ENCODE measurements at places on chromosomes 16 and 17. TPM values are rescaled to one million over a fixed set of nuclear protein-coding genes. Genes with fewer than 3 reads are reported as not detected.

The NLRC3 gene
- 2.1 TPM for polyA plus RNA-seq

The ZNF598 gene
- polyA plus RNA-seq, result 15.8 TPM

The WFIKKN2 gene
- 0.71 TPM for polyA plus RNA-seq

The CRHR1 gene
- polyA plus RNA-seq, result 0.47 TPM

DNA sequence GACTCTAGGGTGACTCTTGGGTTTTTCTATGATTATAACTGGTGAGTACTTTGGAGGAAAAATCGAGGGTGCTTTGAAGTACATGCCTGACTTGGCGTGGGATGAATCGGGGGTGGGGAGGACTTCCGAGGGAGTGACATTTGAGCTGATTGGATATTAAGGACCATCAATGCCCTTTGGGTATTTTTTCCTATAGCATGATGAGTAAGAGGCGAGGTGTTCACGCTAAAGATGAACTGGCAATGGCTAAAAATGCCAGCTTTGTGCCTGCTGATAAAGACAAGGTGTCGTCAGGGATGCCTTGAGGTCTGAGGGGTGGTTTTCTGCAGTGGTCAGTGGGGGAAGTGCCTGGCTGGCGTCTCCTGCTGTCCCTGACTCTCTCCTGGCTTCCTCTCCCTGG lies 25.3 kb downstream of the USP43 start:
- DNase-seq, result no peak

GRCh38 chr16:48609652-48610029 lies 339 bp downstream of the N4BP1 start:
- peak; percentile 44 for DNase-seq

DNA sequence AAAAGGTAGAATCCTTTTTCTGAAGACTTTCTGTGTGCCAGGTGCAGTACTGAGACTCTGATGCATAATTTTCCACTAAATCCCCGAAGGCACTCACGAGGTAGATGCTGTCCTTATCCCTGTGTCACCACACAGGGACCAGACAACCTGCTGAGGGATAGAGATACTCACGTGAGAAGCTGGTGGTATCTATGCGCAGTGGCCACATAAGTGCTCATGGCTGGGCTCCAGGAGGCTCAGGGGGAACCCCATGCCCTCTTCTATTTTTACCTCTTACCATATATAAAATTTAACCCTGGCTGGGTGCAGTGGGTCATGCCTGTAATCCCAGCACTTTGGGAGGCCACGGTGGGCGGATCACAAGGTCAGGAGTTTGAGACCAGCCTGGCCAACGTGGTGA lies 38.3 kb downstream of the NT5M start:
- DNase-seq, result no peak

- DNase-seq, result no peak
Measured at GRCh38 chr17:79715943-79716797, 14.6 kb upstream of the ENPP7 start.

- DNase-seq, result no peak
Measured at GRCh38 chr17:79947351-79948031, 88.2 kb downstream of the TBC1D16 start.

DNA sequence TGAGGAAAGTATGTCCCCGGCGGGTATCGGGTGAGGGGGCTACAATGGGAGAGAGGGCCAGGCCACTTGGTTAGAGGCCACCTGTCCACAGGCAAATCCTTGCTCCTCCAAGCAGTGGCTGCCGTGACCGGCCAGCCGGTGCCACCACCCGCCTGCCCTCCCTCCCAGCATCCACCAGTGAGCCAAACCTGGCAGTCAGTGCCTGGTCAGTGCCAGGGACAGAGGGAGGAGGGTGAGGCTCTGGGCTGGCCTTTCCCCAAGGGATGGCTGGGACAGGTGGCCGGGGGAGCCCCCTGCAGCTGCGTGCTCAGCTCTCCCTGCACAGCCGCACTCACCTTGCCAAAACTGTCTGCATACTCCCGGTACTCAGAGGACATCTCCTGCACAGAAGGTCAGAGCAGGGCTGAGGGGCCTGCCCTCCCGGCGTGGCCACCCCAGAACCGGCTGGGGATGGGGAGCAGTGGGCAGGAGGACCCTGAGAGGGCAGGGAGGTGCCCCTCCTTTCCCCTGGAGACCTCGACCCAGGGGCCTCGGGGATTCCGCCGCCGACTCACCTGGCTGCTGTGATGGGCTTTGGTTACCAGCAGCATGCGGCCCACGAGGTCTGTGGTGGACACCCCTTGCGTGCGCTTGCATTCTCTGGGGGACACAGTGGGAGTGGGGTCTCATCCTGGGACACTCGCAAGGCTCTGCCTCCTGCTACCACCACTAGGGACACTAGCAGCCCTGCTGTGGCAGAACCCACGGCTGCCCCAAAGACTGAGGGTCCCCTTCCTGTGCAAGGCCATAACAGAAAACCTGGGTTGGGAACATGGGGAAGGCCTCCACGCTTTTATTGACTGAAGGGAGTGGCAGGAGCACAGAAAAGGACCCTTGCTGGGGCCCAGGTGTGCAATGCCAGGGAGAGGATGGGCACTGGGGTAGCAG lies 3.7 kb downstream of the PCYT2 start:
- DNase-seq, result no peak

DNA sequence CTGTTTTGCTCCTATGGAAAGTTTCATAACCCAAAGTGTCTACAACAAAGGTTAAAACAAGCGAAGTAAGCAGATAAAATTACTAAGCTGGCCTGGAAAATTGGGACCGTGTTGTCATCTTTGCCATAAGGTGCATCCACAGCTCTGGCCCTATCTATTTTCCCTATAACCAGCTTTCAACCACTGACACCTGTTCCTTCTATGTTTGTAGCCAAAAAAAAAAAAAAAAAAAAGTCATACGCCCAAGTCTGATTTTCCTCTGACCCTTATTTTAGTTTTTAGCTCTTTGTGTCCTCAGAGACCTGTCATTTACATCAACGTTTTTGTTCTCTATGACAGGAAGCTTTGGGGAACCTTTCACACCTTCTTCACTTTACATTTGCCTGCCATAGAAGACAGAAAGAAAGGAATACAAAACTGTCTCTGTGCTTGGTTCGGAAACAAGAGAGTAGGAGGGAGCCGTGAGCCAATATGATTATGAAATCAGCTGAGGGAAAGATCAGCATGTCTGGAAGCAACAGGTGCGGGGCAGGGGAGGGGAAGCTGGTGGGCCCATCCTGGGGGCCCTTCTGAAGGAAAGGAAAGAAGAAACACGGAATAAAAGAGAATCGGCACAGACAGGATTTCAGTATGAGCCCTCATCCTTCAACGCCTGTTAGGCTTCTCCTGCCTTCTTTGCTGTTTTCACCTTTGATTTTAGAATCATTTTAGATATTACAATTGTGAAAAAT lies 8.5 kb downstream of the HS3ST3A1 start:
- no peak for DNase-seq

GRCh38 chr16:68310437-68310773 lies 341 bp downstream of the SLC7A6OS start:
- no peak for DNase-seq
